EL (cell line): ENCODE measurements at places on chromosomes 6 and 20.

- no peak for DNase-seq
Measured at GRCh38 chr6:2109796-2110195, 135.6 kb downstream of the GMDS start.

GRCh38 chr6:54827010-54827409, 19.6 kb upstream of the FAM83B start:
- DNase-seq = no peak

- no peak for DNase-seq
Measured at GRCh38 chr6:22470454-22471131, 98.8 kb upstream of the HDGFL1 start.

- DNase-seq = no peak
Measured at GRCh38 chr6:141259807-141260206, 872.9 kb upstream of the GJE1 start.

DNA sequence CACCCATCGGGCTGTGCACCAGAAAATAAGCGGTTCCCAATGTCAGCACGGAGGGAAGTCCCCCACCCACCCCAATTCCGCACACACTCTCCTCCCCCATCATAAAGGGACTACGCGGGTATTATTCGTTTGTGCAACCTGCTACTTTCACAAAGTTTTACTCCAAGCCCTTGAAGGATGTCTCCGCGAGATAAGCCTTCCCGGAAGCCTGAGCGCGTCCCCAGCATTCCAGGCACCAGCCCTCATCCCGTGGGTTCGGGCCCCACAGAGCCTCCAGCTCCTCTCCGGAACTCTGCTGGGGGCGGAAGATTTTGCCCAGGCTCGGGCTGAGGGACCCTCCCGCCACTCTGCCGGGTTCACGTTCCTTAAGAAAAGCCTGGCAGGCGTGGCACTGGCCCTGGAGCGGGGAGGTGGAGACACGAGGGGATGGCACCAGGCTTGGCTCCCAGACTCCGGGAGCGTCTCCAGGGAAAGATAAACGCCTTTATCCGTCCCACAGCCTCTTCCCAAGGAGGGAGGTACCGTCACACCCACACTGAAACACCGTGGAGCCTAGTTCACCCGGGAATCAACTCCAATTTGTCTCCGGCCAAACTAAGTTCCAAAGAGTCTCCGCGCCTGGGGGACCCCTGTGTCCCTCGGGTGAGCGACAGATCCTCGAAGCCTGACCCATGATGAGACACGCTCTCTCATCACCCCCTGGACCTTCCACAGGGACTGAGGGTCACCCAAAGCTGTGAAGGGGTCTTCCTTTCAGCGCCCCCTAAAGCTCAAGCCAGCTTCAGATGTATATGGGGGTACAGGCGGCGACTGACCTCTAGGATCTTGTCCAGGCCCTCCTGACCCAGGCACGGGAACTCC, 934 bp downstream of the KCNK5 start:
- no peak for DNase-seq

DNA sequence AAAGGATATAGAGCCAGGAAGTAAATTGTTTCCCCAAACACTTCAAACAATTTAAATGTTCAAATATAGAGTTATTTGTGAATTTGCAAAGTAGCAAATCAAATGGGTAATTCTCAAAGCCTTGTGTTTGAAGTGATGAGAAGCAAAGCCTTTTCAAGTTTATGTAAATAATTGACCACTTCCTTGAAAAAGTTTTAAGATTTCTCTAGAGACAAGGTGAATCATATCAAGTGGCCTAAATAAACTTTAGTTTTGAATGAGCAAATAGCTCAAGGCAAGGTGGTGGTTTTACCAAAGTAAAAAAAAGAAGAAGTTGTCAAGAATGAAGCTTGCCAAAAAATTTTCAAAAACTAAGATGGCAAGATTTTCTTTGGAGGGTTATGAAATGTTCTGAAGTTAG, 42.6 kb upstream of the IFNGR1 start:
- DNase-seq = no peak

DNA sequence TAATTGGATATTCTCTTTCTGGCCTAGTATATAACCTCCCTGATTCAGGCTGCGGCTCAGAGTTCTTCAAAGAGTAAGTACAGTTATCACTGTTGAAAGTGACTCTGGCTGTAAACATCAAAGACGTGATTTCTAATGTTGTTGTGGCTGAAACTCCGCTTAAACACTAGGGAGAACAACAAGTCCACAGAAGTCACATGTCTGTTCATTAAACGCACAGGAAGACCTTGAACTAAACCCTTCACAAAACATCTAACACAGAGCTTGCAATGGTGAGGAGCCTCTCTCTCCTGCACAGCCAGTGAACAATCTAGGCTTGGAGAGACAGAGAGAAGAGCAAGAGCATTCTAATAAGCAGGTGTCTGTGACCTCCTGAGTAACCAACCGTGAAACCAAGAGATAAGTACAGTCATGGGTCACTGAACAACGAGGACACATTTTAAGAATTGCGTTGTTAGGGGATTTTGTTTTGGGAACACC, 249.3 kb downstream of the PRKN start:
- DNase-seq = no peak

DNA sequence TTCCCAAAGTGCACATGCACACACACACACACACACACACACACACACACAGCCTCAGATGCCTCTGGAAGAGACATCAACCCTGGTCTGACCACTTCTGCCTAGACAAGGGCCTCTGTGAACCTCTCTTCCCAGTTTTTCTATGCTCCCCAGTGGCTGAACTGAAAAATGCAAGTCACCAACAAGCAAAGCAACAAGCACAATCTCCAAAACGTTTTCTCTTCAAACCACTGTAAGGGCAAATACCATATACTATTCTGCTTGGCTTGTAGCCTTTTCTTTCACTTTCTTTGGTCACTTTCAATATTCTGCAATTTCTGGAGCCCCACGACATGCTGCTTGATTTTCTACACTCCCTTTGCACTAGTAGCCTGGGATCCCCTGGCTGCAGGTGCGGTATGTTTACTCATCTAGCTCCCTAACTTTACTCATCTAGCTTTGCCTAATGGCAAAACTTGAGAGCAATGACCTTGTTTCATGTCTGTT, 121.4 kb upstream of the DST start:
- peak; percentile 66 for DNase-seq

DNA sequence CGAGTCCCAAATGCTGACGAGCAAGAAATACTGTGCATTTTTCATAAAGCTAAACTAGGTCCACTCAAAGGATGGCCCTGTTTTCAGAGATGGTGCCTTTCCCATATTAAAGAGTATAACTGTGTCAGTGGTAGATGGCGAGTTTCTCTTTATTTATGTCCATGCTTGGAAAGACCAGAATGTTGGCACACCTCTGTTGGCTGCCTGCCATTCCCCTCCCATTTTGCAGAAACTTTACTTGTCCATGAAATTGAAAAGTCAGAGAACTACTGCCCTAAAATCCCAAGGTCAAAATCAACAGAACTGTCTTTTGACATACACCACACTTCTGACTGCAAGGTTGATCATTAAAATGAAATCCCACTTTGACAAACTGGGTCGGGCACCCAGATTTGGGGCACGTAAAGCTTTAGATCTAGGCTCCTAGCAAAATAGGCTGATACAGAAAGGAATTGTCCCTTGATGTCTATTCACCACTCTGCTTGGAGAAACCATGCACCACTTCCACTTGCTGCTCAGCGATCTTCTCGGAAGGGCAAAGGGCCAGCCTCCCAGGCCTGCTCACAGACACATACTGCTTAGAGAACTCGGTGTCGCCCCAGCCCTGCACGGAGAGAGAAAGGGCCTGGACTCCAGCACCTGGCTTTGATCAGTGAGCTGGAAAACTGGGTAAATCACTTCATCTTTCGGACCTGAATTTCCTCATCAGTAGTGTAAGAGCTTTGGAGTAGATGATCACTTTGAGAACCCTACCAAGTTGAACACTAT, 130.0 kb downstream of the AGPAT4 start:
- DNase-seq = no peak

- DNase-seq = no peak
Measured at GRCh38 chr6:15076565-15076964, 169.3 kb upstream of the JARID2 start.

DNA sequence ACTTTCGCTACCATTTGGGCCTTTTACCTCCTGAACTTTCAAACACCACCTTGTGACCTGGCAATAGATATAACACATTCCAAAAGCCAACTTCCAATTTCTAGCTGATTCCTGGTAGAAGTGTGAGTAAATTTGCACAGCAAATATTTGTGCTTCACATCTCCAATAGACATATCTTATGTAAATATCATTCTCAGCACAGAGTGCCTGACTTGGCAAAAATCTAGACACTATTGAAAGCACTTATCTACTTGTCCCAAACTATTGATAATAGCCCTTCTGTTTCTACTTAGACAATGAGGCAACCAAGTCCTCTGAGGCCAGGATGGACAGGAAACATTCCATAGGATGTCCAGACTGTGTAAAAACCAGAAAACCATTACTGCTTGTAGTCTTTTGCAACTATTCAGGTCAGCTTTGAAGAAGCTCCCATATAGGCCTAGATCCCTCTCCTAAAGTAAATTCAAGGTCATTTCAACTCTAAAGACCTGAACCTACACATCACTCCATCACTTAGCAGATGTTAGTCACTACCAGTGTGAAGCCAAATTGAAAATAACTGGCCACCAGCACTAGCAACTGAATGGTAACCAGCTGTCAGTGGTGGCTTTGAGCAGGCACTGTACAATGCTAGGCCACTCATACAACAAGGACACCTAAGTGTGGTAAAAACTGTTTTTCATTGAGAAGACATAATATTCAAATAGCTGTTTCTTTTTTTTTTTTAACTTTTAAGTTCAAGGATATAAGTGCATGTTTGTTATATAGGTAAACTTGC, 95.3 kb upstream of the RSPO3 start:
- no peak for DNase-seq

DNA sequence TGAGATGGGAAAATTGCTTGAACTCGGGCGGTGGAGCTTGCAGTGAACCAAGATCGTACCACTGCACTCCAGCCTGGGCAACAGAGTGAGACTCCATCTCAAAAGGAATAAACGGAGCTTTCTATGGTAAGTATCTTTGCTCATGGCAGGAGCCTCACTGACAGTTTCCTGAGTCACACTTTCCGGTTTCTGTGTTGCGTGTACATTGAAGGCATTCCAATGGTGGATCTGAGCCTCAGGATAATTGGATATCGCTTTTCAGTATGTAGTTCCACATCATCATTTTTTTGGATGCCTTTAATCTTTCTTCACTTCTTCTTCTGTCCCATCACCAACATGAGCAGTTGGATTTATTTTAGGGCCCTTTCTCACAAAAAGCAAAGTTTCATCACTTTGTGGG, 28.6 kb upstream of the GTSF1L start:
- DNase-seq = peak; percentile 77

DNA sequence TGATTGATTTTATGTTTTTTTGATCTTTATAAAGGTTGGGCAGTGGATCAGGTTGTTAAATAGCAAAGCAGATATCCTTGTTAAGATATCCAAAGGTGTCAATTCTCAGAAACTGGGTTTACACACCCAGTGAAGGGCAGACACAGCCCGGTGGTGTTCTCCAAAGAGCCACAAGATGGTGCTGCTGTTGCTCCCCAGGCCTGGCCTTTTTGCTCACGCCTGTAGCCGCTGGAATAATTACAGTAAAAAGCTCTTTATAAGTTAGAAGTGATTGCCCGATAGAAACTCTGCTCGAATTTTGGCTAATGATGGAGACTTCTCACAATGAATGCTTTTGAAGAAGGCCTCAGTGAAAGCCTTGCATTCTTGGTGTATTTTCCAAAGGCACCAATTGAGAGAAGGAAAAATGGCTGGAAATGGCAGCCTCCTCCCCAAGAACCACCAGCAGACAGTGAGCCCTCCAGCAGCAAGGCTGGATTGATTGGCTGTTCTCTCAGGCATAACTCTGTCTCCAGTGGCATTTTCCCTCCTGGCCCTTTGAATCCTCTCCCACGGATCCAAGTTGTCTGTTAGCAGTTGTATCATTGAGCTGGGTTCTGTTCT, 120.5 kb upstream of the CHD6 start:
- peak; percentile 44 for DNase-seq

DNA sequence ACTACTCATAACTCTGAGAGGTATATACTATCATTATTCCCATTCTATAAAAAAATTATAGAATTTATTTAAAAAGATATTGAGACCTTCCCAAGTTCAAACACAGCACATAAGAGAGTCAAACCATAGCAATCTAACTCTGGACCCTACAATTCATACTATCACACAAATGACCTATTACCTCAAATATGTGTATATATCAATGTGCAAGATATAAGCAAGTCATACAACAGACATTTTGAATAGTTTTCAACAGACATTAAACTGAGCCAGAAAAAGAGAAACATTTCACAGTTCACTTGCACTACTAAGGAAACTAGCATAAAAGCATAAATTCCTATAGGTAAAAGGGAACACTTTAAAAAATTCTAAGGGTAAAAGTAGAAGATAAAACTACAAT, 11.7 kb downstream of the PHIP start:
- peak; percentile 2 for DNase-seq

DNA sequence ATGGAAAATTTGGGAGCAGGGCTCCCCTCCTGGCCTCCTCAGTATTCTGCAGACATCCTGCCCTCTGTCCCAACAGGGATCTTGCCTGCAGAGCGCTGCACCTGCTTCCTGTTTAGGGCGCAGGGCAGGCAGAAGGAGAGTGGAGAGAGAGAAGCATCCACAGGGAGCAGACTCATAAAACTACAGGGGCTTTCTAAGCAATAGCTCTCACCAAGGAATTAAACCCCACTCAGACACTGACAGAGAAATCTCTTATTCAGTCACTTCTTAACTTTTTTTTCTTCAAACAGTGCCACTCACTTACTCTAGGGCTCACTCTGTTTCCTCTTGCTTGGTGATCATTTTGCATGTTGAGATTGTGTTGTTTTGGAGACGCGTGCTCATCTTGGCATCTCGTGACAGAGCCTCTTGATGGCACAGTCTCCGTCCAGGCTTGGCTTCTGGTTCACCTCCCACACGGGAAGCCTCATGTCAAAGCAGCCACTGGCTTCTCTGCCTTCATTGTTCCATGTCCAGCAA, 153.1 kb upstream of the INSM1 start:
- DNase-seq = no peak

- DNase-seq = peak; percentile 84
Measured at GRCh38 chr6:117449549-117450439, 24.1 kb upstream of the ROS1 start.

DNA sequence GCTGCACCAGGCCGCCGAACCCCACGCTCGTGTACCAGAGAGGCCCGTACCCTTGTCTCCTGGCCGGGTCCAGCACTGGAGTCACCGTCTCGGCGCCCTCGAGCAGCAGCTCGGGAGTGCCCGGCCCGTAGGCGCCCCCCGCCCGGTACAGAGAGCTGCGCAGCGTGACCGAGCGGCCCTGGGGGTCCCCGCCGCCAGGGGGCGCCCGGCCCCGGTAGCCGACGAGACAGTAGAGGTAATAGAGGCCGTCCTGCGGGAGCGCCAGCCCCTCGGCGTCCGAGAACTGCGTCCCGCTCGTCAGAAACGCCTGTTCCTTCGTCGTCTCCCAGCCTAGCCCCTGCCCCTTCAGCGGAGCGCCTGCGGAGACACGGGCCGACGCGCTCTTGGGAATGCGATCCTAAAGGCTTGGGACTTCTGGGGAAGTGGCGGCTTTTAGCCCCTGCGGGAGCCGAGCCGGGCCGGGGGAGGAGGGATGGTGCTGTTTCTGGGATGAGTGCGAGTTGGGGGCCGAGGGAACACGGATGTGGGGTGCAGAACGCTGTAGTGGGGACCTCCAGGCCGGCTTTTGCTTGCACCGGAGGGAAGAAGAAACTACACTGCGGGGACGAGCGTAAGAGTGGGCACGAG, 1.3 kb downstream of the LTB start:
- DNase-seq = peak; percentile 81
